ENCODE measurements at places on chromosomes 5 and 9.

GRCh38 chr5:120657104-120657503 lies 193.0 kb downstream of the PRR16 start:
- DNase-seq: no peak

GRCh38 chr5:55959208-55959607 lies 35.6 kb downstream of the IL6ST start:
- no peak for DNase-seq

DNA sequence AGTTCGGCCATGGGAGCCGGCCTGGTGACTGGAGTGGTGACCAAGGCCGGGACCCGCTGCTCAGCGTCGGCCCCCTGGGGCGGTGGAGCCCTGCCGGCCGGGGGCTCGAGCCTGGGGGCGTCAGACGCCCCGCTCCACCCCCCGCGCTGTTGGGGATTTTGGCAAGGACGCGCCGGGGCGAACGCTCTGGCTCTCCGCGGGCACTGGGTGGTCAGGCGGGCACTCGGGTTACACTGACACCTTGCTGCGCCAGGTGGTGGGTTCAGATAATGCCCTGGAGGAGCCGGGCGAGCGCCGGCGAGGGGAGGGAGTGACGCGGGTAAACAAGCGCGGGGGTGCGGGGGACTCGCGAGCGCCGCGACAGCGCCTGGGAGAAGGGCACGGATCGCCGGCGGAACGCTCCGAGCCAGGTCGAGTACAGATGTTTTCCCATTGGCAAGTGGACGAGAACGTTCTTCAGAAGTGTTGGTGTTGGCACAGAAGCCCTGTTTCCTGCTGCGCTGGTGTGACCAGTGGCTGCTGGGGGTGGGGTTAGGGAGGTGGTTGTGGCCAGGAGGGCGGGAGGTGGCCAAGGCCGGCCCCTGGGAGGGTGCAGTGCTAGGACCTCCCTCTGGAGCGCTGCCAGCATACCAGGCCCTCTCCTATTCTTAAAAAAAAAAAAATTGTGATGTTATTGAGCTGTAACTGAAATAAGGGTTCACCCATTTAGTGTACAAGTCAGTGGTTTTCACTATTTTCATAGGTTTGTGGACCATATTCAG lies 773 bp downstream of the SQSTM1 start:
- peak; percentile 66 for DNase-seq

- peak; percentile 75 for DNase-seq
Observed at GRCh38 chr9:88387552-88388202, 567 bp upstream of the SPIN1 start.

GRCh38 chr9:131423171-131423581 lies 29.3 kb downstream of the PRRC2B start:
- peak; percentile 28 for DNase-seq

DNA sequence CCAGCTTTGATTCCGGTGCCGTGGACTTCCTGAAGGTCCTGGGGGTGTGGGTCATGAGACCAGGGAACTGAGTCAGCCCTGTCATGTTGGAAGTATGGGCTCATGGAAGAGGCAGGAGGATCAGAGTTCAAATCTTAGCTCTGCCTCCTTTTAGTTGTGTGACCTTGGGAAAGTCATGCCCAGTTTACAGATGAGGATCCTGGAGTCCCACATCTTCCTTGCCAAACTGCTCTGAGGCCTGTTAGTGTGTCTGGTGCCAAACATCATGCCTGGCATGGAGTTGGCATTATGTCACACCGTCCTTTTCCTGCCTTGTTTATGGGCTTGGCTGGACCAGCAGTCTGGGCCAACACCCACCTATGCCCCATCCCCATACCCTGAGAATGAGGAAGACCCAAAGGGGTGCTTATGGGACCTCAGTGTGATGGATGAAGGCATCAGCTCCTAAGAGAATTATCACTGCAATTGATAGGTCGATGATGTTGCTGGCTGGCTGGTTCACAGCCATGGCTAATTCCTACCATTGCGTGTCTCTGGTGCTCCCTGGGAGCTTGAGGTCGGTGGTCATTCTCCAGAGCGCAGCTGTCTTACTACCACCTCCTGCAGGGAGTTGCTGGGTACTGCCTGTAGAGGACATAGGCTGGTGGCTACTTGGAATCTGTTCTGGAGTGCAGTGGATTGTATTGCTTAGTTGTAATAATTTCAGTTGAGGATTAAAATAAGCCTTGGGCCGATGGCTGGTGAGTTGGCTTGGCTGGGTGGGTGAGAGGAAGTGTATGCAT lies 140.5 kb upstream of the PITX1 start:
- DNase-seq: no peak

- no peak for DNase-seq
Observed at GRCh38 chr9:124078641-124079040, 67.1 kb downstream of the LHX2 start.

GRCh38 chr9:98010445-98010844 lies 27.3 kb downstream of the ANP32B start:
- no peak for DNase-seq

DNA sequence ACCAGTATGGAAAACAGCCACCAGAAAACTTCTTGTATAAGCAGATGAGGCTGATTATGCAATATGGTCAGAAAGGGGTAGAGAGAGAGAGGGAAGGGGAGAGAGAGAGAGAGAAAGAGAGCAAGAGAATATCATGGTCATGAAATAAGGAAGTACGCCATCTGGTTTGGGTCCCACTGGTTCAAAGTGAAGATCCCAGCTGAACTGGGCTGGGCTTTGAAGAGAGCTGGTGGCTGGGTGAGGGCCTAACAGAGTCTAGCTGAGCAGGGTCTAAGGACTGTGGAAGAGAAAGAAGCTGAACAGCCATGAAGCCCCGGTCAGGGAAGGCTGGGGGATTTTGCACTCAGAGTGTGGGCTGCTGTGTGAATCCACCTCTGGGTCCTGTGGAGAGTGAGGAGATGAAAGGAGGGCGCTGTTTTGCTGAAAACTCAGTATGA lies 14.6 kb downstream of the TRIM14 start:
- no peak for DNase-seq

DNA sequence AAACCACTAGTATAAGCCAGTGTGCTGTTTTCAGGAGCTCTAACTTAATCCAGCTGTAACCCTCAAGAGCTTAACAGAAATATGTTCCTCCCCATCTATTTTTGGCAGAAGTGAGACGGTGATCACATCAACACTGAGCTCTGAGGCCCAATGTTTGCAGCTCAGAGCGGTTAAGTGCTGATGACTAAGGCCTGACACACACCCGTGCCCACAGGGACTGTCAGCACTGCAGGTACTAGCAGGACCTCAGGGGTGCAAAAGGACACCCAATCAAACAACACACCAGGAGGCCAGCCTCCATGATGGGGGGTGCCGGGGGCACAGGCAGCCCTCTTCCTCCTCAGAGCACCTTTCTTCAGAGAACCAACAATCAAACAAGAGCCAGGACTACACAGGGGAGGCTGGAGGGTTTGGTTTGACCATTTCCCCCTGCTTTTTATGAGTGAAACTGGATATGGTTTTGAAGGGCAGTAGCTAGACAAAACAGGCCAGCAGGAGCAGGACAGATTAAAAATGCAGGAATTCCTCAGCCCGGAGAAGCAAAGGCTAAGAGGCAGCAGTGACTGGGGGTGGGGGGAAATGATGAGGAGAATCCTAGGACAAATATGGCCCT lies 61.3 kb downstream of the RAPGEF1 start:
- DNase-seq: no peak

DNA sequence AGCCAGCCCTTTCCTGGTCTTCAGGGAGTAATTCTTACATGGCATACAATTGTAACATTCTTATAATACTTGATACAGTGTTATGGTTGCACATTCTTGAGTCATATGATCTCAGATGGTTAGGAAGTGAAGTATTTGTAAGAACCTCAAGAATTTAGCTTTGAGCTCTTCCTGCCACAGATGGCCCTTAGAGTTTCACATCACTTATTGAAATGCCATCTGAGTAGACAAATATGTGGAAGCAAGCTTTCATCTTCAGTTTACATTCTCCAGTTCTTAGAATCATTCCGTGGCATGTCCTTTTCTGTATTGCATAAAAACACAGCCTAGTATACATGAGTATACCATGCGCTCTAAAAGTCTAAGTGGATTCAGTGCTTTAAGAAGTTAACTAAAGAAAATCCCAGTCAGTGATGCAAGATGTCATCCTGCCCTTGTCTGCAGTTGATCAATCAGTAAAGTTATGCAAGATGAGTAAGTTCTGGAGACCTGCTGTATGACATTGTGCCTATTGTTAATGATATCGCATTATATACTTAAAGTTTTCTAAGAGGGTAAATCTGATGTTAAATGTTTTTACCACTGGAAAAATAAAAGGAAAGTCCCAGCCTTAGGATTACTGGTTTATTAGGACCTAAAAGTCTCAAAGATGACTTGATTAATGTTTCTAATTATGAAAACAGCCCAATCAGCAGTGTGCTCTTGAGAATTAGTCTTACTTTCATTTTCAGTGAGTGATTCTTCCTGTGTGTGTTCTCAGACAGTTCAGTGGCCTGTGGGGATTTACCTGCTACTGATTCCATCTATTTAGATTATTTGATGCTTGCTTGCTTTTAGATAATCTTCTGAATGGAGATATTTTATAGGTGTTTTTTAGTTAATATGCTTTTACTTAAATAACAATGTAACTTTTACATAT lies 29.4 kb downstream of the RHOBTB3 start:
- no peak for DNase-seq

DNA sequence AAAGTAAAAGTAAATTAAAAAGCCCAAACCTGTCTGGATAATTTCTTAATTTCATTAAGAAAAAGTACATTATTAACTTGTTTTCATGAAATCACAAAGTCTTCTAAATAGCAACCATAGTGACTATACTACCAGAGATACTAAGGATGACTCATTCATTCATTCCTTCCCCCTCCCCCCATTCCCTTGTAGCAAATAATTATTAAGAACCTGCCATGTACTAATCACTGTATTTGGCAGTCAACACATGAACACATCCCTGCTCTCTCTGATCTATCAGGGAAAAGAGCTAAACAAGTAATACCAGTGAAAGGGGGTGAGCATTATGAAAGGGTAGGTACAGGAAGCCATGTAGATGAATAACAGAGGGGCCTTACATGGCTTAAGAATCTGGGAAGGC lies 203.9 kb downstream of the CWC27 start:
- no peak for DNase-seq

- DNase-seq: no peak
Observed at GRCh38 chr5:135153661-135154060, 119.6 kb upstream of the PITX1 start.

Data from anterior cingulate cortex (tissue), 58 donors.